COR-L47 (cell line): ENCODE measurements at places on chromosomes 11 and 22.

- DNase-seq: no peak
These were observed 129.4 kb downstream of the OSBP2 start for GRCh38 chr22:30824096-30824495.

- DNase-seq: no peak
These were observed 107.1 kb downstream of the GAB2 start for GRCh38 chr11:78310500-78310909.

GRCh38 chr11:92707665-92708064, 261.8 kb upstream of the MTNR1B start:
- DNase-seq: no peak

GRCh38 chr11:114001416-114001815, 26.5 kb downstream of the HTR3A start:
- DNase-seq: no peak

DNA sequence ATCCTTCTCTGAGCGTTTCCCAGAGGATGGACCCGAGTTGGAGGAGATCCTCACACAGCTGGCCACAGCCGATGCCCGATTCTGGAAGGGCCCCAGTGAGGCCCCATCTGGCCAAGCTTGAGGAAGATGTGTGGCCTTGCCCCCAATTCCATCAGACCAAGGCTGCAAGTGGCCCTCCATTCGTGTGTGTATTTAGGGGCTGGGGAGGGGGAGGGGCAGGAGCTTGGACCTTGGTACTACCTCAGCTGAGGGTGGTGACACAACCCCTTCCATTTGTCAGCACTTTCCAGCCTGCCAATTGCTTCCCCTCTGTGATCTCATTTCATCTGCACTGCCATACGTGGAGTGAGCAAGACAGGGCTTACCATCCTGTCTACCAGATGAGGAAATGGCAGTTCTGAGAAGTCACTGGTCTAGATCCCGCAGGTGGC, 1.3 kb upstream of the BBS1 start:
- DNase-seq: no peak
